Kidney epithelial cell (primary cell): ENCODE measurements at places on chromosomes 1 and 21.

GRCh38 chr1:166840309-166841274 is 1.3 kb downstream of the POGK start:
- no peak for DNase-seq

DNA sequence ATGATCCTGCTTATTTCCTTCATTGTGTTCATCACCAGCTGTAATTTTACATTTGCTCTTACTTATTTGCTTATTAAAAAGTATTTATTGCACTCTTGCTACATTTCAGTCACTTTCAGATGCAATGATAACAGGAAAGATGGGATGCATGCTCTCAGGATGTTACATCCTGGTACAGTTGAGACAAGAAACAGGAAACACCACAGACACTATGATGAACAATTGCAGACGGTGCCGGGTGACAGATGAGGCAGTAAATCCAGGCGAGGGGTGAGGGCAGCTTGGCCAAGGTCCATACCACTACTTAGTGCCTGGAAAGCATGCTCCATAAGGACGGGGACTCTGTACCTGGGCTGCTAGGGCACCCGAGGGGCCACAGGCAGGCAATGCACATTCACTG is 156.6 kb upstream of the RAB4A start:
- DNase-seq: no peak

DNA sequence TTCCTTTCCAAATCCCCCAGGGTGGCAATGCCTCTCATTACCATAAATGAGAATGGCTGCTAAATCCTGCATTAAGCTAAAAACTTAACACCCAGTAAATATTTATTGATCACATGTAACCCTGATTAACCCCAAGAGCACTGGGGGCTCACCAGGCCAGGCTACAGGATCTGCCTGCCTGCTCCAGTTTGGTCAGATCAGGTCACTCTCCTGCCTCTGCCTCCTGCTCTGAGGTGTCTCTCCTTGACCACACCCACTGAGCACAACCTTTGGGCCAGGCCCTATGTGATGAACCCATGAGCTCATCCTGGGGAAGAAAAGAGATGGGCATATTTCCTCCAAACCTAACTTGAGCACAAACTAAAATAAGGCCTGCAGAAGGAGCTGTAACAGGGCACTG is 93.5 kb downstream of the TRABD2B start:
- no peak for DNase-seq

DNA sequence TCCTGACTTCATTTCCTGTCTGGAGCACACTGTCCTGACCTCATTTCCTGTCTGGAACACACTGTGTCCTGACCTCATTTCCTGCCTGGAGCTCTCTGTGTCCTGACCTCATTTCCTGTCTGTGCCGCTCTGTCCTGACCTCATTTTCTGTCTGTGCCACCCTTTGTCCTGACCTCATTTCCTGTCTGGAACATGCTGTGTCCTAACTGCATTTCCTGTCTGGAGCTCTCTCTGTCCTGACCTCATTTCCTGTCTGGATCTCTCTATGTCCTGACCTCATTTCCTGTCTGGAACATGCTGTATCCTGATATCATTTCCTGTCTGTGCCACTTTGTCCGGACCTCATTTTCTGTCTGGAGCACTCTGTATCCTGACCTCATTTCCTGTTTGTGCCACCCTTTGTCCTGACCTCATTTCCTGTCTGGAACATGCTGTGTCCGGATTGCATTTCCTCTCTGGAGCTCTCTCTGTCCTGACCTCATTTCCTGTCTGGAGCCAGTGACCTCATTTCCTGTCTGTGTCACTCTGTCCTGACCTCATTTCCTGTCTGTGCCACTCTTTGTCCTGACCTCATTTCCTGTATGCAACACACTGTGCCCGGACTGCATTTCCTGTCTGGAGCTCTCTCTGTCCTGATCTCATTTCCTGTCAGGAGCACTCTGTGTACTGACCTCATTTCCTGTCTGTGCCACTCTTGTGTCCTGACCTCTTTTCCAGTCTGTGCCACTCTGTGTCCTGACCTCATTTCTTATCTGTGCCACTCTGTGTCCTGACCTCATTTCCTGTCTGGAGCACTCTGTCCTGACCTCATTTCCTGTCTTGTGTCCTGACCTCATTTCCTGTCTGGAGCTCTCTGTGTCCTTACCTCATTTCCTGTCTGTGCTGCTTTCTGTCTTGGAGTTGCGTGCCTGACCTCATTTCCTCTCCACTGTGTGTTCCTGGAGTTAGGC is 27.6 kb downstream of the SKI start:
- no peak for DNase-seq

DNA sequence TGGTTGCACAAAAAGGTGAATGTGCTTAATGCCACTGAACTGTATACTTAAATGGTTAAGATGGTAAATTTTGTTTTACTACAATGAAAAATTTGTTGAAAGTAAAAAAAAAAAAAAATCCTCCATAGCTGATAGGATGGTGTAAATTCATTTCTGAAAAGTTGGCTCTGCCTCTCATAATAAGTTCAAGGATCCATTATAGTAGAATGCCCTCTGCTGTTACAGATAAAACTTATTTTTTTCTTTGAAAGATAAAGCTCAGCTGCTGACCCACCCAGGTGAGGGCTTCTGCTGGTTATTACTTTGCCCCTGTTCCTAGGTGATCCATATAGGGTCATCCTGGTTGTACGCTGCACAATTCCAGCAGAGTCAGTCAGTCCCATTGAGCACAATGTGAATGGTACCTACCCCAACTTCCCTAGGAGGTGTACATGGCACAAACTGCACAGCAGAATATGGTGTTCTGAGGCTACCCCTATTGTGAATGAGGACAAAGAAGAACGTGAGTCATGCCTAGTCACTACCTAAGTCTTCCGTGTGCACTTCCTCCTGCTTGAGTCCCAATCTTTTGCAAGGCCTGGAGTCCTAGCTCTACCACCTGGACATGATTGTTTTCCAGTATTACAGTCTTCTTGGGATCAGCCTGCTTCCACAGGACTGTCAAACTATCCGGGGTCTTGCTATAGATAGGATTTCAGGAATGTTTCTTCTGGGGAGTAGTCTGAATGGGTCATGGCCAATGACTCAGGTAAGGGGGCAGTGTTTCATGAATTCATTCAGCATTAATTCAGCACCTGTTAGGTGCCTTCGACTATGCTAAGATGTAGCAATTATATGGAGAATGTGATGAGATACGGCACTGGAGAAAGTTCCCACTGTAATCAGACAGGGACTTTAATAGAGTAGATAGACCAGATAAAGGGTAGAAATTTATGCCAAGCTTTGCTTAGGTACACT is 20.8 kb upstream of the CD5L start:
- DNase-seq: no peak

DNA sequence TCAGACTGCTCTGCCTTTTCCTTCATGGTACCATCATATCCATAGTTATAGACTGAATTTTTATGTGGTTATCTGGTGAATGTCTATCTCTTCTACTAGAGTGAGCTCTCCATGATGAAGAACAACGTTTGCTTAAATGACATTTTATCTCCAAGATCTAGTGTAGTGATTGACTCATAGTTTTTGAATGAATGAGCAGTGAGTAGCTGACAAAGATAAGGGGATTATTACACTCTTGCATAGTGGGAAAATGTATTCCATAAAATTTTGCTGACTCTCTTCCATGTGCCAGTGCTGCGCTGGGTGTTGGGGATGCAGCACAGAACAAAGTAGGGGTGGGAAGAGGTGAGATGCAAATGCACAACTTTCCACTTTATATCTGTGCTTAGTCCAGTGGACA is 147.7 kb downstream of the TGFB2 start:
- no peak for DNase-seq

GRCh38 chr1:207799989-207800648 is 48.3 kb downstream of the CD46 start:
- DNase-seq: no peak

DNA sequence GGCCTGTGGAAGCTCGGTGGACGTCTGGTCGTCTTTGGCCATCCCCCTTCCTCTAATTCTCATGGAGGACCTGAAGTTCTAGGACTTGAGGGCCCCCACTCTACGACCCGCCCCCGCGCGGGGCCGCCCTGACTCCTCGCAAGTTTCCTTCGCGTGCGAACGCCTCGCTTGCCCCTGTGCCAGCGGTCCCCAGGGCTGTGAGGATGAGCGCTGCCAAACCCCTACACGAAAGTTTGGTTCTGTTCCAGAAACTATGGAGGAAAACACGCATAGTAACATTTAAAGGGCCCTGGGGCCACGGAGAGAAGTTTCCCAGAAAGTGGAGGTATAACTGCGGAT is 304 bp upstream of the GNG12 start:
- DNase-seq: no peak

- DNase-seq: no peak
Observed at GRCh38 chr1:92820024-92820423, 11.8 kb upstream of the RPL5 start.

- DNase-seq: no peak
Observed at GRCh38 chr1:182279724-182280503, 111.7 kb downstream of the GLUL start.

DNA sequence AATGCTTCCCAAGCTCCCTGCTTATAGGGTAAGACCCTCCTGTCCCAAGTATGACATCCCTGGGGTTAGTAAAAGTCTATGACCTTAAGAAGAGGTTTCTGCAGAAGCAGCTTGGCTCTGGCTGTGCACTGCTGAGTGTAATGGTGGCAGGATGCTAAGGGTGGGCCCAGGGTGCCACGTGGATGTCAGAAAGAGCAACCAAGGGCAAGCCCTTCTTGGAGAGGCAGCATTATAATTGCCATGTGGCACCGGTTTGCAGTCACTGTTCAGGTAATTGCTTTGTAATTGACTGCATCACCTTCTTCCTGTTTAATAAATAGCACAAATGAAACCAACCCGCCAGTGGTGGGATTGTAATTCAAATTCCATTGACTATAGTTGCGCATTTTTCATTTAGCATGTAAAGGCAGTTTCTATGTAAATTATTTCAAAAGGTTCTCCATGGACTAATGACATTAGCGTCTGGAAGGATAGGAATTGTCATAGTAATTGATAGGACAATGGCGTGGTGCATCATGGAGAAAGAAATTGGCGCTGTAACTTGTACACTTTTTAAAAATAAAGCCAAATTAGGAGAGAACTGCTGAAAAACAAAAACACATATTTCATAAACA is 490.6 kb upstream of the VAMP3 start:
- DNase-seq: no peak

DNA sequence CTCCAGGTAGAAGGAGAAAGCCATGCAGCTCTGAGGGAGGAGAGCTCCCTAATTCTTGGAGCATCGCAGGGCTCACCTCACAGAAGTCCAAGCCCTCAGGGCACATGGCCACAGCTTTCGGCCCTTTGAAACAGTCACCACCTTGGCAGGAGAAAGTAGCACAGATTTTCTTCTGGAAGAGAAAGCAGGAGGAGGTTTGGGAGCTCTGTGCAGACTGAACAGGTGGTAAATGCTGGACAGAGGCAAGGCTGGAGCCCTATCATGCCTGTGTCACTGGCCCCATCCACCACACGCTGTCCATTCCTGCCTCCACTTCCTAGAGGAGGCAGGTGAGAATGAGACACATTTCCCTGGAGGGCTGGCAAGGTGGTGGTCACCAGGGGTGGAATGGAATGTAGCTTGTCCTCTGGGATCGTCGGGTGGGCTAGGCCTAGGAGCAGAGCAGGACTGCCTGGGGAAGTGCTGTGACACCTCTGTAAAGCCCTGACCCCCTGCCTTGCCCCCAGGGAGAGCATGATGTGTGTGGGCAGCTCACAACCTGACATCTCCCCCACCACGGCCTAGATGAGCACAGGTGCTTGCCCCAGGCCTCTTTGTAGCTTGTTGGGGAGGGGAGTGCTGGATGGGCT is 2.8 kb upstream of the INPP5B start:
- DNase-seq: no peak

DNA sequence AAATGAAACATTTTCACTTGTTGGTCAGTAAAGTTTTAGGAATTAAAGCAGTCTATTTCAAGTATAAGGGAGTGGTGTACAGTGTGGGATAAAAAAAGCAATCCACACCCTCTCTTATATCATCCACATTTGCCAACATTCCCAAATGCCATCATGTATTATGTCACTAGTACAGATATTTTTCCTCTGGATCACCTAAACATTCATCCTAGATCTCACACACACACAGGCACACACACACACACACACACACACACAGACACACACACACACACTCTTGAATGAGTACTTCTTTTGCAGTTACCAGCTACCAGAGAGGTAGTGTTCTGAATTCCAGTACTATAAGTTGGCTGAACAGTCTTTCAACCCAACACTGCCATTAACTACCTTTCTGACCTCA is 1369.1 kb upstream of the ADGRL4 start:
- DNase-seq: peak; percentile 43

DNA sequence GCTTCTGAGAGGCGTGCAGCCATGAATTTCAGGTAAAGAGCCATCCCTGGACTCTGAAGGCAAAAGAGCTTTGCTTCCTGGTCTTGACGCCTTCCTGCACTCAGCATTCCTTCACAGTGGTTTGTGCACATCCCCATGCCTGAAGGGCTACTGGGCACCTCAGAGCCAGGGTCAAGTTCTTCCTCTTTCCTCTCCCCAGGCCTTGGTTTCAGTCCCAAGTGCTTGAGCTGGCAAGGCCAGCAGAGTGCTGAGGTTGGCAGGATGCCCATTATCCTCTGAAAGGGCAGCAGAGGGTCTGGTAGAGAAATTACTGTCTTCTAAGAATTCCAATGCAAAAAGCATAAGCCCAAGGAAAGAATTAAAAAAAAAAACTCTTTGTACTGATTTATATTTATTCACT is 1064.9 kb downstream of the TTLL7 start:
- DNase-seq: no peak

DNA sequence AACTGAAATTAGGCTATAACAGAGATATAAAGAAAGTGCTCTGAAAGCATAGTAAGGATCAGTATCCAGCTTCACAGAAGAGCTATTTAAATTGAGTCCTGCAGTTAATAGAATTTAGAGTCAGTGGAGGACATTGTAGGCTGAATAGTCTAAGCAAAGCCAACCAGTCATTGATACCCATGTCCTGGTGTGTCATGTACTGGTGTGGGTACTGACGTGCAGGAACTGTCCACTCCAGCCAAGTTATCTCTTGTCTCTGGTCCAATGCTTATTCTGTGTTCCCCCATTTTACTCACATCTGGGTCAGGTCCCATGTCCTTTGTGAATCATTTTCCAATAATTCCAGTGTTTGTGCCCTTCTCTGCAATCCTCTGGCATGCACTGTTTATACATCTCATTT is 90.0 kb downstream of the MACF1 start:
- no peak for DNase-seq

DNA sequence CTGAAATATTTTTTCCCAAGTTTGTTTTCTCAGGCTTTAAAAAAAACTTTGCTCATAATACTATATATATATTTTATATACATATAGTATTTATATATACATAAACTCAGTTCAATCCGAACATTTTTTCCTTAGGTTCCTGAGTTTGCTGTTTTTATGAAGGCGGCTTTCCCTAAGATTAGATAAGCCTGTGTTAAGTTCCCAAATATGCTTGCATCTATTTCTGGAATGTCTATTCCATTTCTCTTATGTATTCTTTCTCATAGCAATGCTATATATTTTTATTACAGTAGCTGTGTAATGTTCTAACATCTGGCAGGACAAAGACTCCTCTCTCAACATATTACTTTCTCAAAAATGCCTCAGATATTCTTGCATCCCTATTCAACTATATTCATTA is 45.9 kb downstream of the ADSS2 start:
- no peak for DNase-seq
